H1 (cell line): ENCODE measurements at places on chromosomes 5 and 9. TPM values are rescaled to one million over a fixed set of nuclear protein-coding genes. Genes with fewer than 3 reads are reported as not detected.

The SLC27A6 gene
- total RNA-seq, result 4.0 and 4.5 TPM in 2 replicates

The ZCCHC7 gene
- 27.5 and 28.5 TPM in 2 replicates for total RNA-seq

The PCDHB6 gene
- total RNA-seq, result 0.17 and 0.28 TPM in 2 replicates

The ARL14EPL gene
- total RNA-seq, result not detected in 2 replicates

The ADAMTS2 gene
- total RNA-seq, result 5.2 and 7.3 TPM in 2 replicates

The CDH9 gene
- total RNA-seq, result 0.54 and 0.73 TPM in 2 replicates

The SHOC1 gene
- total RNA-seq, result not detected in 2 replicates
